ENCODE measurements at places on chromosomes 7 and 10.

- no peak overlapping the region for H3K27ac ChIP-seq
- no peaks in the 10 kb centered on the region for H3K36me3 ChIP-seq
- no peaks in the 10 kb centered on the region for H3K4me1 ChIP-seq
- H3K4me3 ChIP-seq = no peak overlapping the region
Observed at GRCh38 chr7:11760372-11760771, 71.6 kb downstream of the THSD7A start.

DNA sequence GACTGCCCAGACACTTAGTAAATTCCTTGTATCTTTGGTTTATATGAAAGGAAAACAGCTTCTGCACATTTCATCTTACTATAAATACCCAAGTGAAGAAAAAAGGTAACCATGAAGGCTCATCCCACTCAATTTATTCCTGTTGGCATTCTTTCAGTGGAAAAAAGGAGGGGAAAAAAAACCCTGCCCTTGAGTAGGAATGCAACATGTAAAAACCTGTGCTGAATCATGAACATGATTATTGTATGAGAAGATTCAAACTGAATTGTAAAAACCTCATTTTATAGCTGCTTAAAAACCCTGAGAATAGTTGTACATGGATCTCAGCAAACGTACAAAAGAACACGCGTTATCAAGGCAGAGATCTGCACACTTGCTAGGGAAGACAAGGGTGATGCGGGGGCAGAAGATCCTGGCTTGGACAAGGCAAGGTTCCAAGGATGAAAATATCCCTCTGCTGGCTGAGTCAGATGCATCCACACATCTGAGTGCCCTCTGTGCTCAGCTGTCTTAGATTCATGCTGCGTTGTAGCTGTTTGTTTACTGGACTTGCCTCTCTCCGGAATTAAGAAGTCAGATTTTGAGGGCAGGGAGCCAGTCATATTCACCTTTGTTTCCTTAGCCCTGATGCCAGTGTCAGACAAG, 658.2 kb downstream of the PARD3 start:
- no peak overlapping the region for H3K27ac ChIP-seq
- peaks cover 3% of the 10 kb centered on the region for H3K36me3 ChIP-seq

GRCh38 chr7:17405786-17406185, 107.3 kb downstream of the AHR start:
- no peaks in the 10 kb centered on the region for H3K36me3 ChIP-seq
- H3K4me3 ChIP-seq = no peak overlapping the region
- H3K4me1 ChIP-seq = no peaks in the 10 kb centered on the region
- no peaks in the 10 kb centered on the region for H3K27me3 ChIP-seq
- DNase-seq = no peak

- H3K4me3 ChIP-seq = no peak overlapping the region
- H3K27me3 ChIP-seq = no peaks in the 10 kb centered on the region
- H3K4me1 ChIP-seq = no peaks in the 10 kb centered on the region
Observed at GRCh38 chr10:45495438-45496152, 121.6 kb downstream of the ALOX5 start.

DNA sequence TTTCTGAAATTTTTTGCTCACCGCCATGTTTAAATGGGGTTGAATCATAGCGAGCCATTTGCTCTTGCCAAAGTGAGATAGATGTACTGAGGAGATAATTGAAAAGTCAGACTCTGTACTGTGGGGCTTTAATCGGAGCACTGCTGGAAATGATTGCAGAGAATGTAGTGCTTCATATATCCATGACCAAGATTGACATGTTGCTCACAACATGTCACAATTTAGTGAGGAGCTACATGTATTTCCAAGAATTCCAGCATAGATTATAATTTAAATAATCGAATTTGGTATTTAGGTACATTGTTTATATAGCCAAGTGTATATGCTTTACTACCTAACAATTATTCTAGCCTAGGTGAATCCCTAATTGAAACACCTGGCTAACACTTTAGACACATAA, 66.5 kb downstream of the PODXL start:
- DNase-seq = no peak
- H3K36me3 ChIP-seq = no peaks in the 10 kb centered on the region
- H3K4me1 ChIP-seq = no peaks in the 10 kb centered on the region
- H3K4me3 ChIP-seq = no peak overlapping the region

DNA sequence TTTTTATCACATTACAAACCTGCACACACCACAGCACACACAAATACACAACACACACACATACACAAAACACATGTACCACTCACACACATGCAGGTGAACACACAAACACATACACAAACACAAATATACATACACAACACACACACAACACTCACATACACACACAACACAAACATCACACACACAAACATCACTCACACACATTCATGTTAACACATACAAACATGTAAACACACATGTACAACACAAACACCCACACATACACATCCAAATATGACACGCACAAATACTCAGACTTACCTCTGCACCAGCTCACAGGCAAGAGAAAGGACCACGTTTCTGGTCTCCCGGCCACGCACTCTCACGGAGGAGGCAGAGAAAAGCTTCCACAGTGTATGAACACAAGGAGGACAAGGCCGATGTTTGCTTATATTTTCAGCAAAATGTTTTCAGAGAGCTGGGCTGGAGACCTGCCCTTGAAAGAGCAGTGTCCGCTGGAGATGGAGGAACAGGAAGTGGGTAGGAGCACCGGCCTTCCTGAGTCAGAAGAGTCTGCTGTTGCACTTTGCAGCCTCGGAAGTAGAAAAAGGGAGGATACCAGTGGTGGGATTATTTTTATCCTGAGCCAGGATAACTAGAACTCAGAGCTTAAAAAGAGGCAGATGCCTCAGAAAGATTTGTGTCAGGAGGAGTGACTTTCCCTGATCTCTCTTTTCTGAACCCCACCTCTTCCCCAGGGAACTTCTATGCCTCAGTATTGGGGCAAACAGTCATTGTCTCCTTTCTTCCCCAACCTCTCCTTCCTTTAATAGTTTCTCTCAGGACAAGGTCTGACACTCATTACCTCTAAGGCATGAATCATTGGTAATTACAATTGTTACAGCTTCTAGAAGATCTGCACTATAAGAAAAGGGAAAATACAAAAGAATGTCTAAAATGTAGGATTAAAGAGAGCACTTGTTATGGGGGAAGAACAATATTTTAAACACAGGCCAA, at the start of gene GIMAP6:
GIMAP6 (minus strand) TSS at position 520 of the 999 bp plus-strand sequence. CDS start 2,243 bp downstream, outside the sequence.
- H3K27ac ChIP-seq = no peak within 1 kb of the TSS
- no peaks in the 10 kb centered on the region for H3K36me3 ChIP-seq
- H3K4me3 ChIP-seq = no peak within 1 kb of the TSS
- H3K27me3 ChIP-seq = peaks cover 24% of the 10 kb centered on the region

GRCh38 chr7:92916770-92917224, 80.4 kb upstream of the CDK6 start:
- H3K27me3 ChIP-seq = no peaks in the 10 kb centered on the region
- H3K4me3 ChIP-seq = no peak overlapping the region
- H3K4me1 ChIP-seq = peaks cover 9% of the 10 kb centered on the region

DNA sequence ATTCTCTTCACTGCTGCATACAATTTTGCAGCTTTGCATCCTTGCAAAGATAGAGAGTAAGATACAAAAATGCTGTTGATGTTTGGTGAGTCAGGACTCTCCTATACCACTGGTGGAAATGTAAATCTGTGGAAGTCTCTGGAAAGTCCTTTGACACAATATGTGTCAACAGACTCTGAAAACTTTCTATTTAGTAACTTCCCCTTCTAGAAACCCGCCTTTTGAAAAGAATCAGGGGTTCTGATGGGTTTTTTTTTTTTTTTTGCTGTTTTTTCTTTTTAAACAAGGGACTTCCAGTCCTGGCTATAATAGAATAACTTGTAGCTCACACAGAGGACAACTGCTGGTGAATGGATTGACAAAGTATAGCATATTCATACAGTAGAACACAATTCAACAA, 16.4 kb downstream of the NOD1 start:
- no peak overlapping the region for H3K27ac ChIP-seq
- H3K4me1 ChIP-seq = peaks cover 3% of the 10 kb centered on the region
- H3K36me3 ChIP-seq = no peaks in the 10 kb centered on the region
- no peak overlapping the region for H3K4me3 ChIP-seq
- H3K27me3 ChIP-seq = no peaks in the 10 kb centered on the region
- DNase-seq = no peak

- peaks cover 24% of the 10 kb centered on the region for H3K27me3 ChIP-seq
- H3K27ac ChIP-seq = no peak overlapping the region
- H3K4me3 ChIP-seq = no peak overlapping the region
- peaks cover 10% of the 10 kb centered on the region for H3K36me3 ChIP-seq
- H3K4me1 ChIP-seq = no peaks in the 10 kb centered on the region
Observed at GRCh38 chr7:32191305-32191704, 121.1 kb upstream of the PDE1C start.

DNA sequence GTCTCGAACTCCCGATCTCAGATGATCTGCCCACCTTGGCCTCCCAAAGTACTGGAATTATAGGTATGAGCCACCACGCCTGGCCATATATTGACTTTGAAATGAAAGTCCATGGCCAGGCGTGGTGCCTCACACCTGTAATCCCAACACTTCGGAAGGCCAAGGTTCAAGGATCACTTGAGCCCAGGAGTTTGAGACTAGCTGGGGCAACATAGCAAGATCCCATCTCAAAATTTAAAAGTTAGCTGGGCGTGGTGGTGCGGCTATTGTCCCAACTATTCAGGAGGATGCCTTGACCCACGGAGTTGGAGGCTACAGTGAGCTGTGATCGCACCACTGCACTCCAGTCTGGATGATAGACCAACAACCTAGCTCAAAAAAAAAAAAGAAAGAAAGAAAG, 6.0 kb upstream of the CCZ1 start:
- H3K27me3 ChIP-seq = no peaks in the 10 kb centered on the region
- H3K27ac ChIP-seq = no peak overlapping the region
- DNase-seq = no peak
- H3K4me3 ChIP-seq = no peak overlapping the region
- H3K4me1 ChIP-seq = no peaks in the 10 kb centered on the region
- no peaks in the 10 kb centered on the region for H3K36me3 ChIP-seq

- peaks cover 4% of the 10 kb centered on the region for H3K36me3 ChIP-seq
- H3K27ac ChIP-seq = 0 out of 2 replicates have a peak overlapping the region, but pooled peaks have one; percentile 47
- peaks cover 29% of the 10 kb centered on the region for H3K4me1 ChIP-seq
- DNase-seq = no peak
Observed at GRCh38 chr7:130397051-130397757, 16.9 kb downstream of the CPA1 start.

- H3K27ac ChIP-seq = peak overlapping the region; percentile 79
- peaks cover 15% of the 10 kb centered on the region for H3K36me3 ChIP-seq
- H3K27me3 ChIP-seq = peaks cover 8% of the 10 kb centered on the region
- no peak overlapping the region for H3K4me3 ChIP-seq
Observed at GRCh38 chr10:123746520-123746919, 80.4 kb downstream of the GPR26 start.

DNA sequence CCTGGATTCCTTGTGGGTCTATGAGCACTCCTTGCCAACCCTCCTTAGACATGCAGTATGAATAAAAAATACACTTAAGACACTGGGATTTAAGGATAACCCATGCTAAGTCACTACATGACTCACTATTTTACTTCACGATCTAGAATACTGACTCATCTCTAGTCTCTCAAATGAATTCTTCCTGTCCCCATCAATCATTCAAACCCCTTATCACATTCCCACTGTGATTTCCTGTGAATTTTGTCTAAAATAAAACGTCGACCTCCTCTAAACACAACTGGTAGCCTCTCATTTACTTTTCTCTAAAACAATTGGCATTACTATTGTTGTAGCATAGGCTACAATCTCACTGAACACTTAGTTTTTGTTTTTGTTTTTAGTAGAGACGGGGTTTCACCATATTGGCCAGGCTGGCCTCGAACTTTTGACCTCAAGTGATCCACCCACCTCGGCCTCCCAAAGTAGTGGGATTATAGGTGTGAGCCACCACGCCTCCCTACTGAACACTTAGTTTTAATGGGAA, 3.9 kb upstream of the IQUB start:
- no peak overlapping the region for H3K4me3 ChIP-seq
- H3K27me3 ChIP-seq = peaks cover 12% of the 10 kb centered on the region
- H3K4me1 ChIP-seq = peaks cover 8% of the 10 kb centered on the region

DNA sequence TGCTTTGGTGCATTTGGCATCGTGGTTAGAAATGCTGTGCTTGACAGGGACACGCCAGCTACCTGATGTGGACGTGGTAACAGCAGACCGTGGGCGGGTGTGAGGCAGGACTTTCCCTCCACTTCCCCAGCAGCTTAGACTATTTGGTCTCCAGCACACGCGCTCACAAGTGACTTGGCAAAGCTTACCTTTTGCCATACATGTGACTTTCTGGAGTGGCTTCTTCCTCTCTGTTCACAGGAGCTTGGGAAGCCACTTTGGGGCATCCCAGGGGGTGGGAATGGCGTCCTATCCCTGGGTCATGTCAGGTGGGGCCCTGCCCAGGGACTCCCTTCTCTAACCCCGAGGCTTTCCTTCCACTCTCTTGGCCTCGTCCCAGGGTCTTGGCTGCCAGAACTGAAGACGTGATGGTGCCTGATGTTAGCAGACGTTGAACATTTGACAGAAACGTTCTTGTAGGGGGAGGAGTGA, 228.7 kb upstream of the KLF6 start:
- 0 out of 2 replicates have a peak, but pooled peaks cover 3% of the 10 kb centered on the region for H3K36me3 ChIP-seq
- no peak for DNase-seq
- no peak overlapping the region for H3K27ac ChIP-seq

DNA sequence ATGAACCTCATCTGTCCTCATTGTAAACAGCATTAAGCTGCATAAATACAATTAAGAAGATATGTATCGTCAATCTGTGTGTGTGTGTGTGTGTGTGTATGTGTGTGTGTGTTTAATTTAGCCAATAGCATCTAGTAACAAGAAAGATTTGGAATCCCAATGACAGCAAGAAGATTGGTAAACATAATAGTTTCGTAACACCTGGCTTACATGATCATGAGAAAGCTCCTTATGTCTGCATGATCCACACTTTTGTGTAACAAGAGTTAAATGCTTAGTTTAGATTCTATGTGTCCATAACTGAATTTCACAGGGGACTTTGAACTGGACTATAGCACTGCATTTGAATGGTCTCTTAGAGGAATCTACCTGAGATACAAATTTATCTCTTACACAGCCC, 191.0 kb upstream of the BET1 start:
- no peak for DNase-seq
- no peaks in the 10 kb centered on the region for H3K27me3 ChIP-seq
- 0 out of 2 replicates have a peak, but pooled peaks cover 4% of the 10 kb centered on the region for H3K36me3 ChIP-seq
- H3K4me1 ChIP-seq = peaks cover 8% of the 10 kb centered on the region

- DNase-seq = no peak
- peaks cover 4% of the 10 kb centered on the region for H3K36me3 ChIP-seq
- H3K27ac ChIP-seq = peak overlapping the region; percentile 22
- H3K4me3 ChIP-seq = no peak overlapping the region
- no peaks in the 10 kb centered on the region for H3K27me3 ChIP-seq
Observed at GRCh38 chr7:105745681-105746330, 130.6 kb downstream of the ATXN7L1 start.

DNA sequence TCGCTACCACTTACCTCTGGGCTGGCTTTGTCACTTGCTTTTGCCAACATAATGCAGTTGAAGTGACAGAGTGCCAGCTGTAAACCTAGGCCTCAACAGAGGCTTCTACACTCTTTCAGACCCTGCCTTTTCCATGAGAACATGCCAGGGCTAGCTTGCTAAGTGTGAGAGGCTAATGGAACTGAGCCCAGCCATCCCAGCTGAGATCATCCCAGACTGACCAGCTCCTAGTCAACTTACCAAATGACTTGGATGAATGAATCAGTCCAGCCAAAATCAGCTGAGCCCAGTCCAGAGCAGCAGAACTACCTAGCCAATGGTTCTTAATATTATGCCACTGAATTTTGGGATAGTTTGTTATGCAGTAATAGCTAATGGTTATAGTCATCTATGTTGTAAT, 34.7 kb upstream of the MKLN1 start:
- no peaks in the 10 kb centered on the region for H3K4me1 ChIP-seq
- H3K4me3 ChIP-seq = no peak overlapping the region
- no peaks in the 10 kb centered on the region for H3K27me3 ChIP-seq
